ENCODE measurements at places on chromosomes 4 and X.

GRCh38 chr4:16909281-16909680 lies 10.8 kb upstream of the LDB2 start:
- DNase-seq, result no peak

DNA sequence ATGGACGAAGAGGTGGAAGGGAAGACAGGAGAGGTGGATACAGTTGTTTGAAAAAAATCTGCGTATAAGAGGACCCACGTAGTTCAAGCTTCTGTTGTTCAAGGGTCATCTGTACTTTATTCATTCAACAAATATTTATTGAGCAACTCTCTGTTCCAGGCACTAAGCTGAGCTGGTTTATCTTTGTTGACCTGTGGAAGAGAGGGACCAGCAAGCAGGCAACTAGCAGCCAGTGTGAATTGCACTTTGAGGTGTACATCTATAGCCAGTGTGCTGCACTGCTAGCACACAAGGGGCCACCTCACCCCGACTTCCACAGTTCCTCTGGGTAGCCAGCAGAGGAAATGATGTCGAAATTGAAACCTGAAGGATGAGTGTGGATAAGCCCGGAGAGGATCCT lies 191.4 kb downstream of the SOWAHB start:
- no peak for DNase-seq

GRCh38 chrX:21972721-21973120 lies 32.2 kb downstream of the SMS start:
- no peak for DNase-seq

- DNase-seq, result no peak
Observed at GRCh38 chr4:29972121-29972520, 748.0 kb upstream of the PCDH7 start.

GRCh38 chr4:107243141-107243781 lies 207.1 kb upstream of the DKK2 start:
- no peak for DNase-seq

GRCh38 chr4:35963383-35963782 lies 280.9 kb downstream of the ARAP2 start:
- no peak for DNase-seq

DNA sequence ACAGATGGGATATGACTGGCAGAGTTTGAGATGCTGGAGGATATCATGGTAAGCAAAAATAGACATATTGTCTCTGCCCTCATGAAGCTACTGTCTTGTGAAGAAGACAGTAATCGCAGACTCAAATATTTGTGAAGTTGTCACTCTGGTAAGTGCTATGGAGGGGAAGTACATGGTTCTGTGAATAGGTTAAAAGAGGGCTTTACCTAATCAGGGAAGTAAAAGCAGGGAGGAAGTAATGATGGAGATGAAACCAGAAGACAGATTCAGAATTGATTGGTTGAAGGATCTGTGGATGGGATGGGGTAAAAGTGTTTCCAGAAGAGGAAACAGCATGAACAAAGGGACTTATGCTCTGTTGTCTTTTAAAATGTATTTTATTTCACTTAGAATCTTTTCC lies 19.3 kb upstream of the MAGED1 start:
- DNase-seq, result no peak

GRCh38 chr4:107006218-107006617 lies 29.9 kb downstream of the DKK2 start:
- DNase-seq, result no peak

GRCh38 chr4:81369886-81370285 lies 101.8 kb downstream of the RASGEF1B start:
- no peak for DNase-seq

DNA sequence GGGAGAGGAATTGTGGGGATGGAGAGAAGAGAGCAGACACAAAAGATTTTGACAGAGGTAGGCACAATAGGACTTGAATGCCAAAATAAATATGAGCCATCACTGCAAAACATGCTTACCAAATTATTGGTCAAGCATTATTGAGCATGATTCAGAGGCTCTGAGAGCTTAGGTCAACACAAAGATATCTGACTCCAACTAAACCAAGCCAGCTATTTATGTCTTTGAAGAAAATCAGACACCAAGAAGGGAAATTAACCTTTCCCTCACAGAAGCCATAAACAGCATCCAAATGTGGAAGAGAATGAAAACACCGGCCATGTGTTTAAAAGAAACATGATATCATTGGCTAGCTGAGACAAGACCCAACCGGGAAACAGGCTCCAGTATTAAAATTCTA lies 323.2 kb downstream of the RAB28 start:
- no peak for DNase-seq

- no peak for DNase-seq
Observed at GRCh38 chr4:157050561-157050960, 25.4 kb upstream of the GLRB start.

DNA sequence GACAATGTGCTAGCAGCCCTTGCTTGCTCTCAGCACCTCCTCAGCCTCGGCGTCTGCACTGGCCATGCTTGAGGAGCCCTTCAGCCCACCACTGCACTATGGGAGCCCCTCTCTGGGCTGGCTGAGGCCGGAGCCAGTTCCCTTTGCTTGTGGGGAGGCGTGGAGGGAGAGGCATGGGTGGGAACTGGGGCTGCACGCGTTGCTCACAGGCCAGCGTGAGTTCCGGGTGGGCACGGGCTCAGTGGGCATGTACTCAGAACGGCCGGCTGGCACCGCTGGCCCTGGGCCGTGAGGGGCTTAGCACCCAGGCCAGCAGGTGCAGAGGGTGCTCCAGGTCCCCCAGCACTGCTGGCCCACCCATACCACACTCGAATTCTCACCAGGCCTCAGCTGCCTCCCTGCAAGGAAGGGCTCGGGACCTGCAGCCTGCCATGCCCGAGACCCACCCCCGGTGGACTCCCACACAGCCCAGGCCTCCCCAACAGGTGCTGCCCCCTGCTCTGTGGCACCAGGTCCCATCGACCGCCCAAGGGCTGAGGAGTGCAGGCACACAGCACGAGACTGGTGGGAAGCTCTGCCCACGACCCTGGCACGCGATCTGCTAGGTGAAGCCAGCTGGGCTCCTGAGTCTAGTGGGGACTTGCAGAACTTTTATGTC lies 100.3 kb downstream of the SLC39A8 start:
- no peak for DNase-seq

DNA sequence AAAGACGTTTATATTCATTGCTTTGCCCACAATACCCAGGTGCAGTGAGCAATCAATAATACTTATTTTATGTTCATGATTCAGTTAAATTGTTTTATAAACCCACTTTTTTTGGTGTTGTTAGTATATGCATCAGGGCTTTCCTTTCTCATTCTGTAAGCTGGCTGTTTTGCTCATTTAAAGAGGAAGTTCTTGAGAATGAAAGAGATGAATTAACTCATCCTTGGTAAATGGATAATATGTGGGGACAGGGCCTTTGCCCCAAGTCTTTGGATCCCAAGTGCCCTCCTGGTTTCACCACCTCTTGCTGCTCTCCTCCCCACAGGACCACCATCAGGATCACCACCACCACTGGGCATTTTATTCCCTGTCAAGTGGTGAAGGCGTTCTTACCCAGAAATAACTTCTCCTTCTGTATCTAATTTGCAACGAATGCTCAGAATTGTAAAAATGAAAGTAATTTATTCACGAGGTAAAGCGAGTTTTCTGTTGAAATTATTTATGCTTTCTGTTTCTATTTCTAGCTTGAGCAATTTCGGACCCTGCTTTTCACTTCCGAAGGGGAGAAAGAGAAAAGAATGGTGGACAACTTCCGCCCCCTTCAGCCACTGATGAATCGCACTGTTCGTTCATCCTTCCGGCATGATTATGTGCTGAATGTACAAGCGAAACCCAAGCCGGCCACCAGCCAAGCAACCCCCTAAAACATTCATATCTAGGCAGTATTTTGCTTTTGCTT lies 8.2 kb upstream of the ZRSR2 start:
- DNase-seq, result no peak

DNA sequence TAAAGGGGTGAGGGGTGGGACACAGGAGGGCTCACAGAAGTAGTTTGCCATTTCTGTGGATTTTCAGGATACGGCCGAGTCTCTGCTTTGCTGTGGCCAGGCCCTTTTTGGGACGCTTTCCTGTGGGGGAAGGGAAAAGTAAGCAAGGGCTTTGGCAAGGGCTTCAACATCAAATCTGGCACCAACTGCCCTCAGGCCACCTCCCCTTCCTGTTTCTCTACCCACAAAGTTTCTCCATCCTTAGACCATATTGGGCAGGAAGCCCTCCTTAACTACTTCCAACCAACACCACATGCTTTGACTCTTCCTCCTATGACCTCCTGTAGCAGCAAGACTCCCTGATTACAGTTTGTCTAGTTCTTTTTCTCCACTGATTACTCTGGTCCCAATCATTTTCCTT lies 105.1 kb downstream of the PHF8 start:
- no peak for DNase-seq

GRCh38 chr4:158769175-158769921 lies 522 bp downstream of the FNIP2 start:
- DNase-seq, result no peak

- DNase-seq, result no peak
Observed at GRCh38 chr4:10057023-10057395, 35.7 kb upstream of the SLC2A9 start.

DNA sequence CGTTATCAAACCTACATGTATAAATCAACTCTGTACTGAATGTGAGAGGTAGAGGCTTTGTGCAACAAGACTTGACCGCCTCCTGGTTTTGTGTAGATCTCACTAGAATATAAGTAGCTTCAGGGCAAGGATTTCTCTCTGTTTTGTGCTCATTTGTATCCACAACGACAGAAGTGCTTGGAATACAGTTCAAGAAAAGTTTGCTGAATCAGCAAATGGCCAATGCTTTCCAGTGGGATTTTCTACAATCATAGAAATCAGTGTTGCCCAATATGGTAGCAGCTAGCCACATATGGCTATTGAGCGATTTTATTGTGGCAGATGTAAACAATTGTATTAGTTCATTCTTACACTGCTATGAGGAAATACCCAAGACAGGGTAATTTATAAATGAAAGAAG lies 127.4 kb downstream of the VCX3A start:
- no peak for DNase-seq

Data from keratinocyte (primary cell).